Stimulated activated CD4-positive, alpha-beta T cell treated with anti-CD3 and anti-CD28 coated beads, Interleukin-2, amount 100 ng/mL, for 48 hours (primary cell): ENCODE measurements at places on chromosomes 1 and 21.

DNA sequence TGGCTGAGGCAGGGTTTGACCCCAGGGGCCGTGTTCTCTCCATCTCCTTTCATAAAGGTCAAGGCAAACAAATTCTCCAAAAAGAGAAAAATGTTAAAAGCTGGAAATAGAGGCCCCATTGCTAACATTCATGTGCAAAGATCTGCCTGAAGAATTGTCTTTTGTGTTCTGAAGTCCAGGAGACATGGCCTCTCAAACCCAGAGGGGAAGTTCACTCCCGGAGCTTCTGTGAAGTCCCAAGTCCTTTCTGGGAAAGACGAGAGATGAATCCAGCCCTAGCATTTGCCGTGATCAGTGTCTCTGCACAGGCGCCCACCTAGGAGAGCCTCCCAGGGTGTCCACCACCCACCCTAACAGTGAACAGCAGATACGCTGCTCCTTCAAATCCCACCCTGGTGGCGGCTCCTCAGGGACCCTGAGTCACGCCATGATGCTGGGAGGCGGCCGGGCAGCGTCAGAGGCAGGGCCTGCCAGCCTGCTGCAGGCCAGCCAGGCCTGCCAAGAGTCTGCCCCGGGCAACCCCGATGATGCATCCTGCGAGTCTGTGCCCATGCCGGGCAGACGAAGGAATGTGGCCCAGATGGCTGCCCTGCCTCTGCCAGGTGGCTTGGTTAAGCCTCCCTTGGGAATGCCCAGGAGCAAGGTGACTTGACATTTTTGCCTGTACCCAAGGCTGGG is 5.2 kb upstream of the C2CD2 start:
- no peak for DNase-seq

- DNase-seq = no peak
Measured at GRCh38 chr1:88985692-88986091, 6.7 kb downstream of the KYAT3 start.

DNA sequence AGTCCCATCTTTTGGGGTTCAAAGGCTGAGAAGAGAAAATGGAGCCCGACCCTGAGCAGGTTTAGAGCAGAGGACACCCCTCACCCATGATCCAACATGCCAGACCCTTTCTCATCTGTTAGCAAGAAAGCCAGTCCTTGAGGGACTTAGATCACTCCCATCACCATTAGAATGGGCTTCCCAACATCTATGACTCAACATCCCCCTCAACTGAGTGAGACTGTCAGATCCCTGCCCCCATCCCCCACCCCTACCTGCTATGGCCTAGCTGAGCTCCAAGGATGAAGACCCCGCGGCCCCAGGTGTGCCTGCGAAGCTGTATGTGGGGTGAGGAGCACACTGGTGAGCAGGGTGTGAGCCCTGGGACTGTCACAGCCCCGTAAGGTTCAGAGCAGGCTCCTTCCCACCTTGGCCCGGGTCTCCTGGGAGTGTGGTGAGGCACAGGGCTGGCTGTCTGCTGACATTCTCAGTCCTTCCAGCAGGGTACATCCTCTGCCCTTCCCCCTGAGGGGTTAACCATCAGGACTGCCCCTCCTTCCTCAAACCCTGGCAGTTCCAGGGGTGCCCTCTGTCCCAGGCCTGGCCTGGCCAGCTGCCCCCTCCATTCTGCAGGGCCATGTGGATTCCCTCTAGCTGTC is 21.4 kb upstream of the BLACAT1 start:
- no peak for DNase-seq

GRCh38 chr1:83718338-83718737 is 280.6 kb downstream of the TTLL7 start:
- DNase-seq = no peak

GRCh38 chr21:41713495-41714281 is 53.2 kb downstream of the RIPK4 start:
- no peak for DNase-seq

DNA sequence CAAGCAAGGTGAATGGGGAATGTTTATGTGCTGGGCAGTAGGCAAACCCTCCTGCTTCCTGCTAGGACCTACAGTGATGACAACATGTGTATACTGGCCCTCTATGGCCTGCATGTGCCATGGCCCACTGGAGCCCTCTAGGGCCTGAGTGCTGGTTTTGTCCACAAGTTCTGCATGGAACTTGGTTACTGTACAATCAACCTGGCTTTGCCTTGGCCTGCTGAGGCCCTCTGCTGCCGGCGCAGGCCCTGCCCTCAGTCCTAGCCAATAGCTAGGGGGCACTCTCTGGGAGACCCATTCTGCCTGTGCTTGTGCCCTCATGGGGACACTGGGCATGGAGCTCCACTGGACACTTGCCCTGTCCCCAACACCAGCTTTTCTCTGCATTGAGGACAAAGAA is 138.6 kb upstream of the NGF start:
- no peak for DNase-seq

DNA sequence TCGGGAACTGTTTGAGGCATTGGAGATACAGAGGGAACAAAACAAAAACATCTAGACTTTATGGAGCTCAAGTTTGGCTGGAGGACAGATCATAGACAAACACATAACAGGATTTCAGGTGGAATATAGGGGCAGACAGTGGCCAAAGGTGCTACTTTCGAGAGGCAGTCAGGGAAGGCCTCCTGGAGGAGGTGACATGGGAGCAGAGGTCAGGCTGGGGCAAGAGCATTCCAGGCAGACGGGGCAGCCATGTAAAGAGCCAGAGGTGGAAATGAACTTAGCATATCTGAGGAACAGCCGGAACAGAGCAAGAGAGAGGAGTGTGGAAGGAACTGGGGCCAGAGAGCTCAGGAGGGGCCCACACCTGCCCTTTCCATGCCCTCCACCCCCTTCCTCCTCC is 122.3 kb downstream of the DMRTB1 start:
- DNase-seq = no peak

GRCh38 chr1:231800108-231800507 is 173.5 kb downstream of the DISC1 start:
- DNase-seq = no peak

DNA sequence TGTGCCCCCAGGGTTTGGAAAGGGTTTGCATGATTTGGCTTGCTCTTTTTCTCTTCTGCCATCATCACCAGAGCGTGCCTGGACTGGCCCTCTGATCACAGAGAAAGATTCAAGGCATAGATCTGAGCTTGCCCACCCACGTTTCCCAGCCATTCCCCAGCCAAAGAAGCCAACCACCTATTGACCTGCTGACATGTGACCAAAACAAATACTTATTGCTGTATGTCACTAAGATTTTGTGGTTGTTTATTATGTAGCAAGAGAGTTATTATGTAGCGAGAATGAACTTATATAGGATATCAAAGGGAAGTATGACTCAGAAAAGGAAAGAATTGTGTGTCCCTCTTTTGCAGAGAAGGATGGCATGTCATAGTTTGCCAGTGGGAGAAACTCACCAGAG is 59.9 kb downstream of the UBE2U start:
- no peak for DNase-seq

DNA sequence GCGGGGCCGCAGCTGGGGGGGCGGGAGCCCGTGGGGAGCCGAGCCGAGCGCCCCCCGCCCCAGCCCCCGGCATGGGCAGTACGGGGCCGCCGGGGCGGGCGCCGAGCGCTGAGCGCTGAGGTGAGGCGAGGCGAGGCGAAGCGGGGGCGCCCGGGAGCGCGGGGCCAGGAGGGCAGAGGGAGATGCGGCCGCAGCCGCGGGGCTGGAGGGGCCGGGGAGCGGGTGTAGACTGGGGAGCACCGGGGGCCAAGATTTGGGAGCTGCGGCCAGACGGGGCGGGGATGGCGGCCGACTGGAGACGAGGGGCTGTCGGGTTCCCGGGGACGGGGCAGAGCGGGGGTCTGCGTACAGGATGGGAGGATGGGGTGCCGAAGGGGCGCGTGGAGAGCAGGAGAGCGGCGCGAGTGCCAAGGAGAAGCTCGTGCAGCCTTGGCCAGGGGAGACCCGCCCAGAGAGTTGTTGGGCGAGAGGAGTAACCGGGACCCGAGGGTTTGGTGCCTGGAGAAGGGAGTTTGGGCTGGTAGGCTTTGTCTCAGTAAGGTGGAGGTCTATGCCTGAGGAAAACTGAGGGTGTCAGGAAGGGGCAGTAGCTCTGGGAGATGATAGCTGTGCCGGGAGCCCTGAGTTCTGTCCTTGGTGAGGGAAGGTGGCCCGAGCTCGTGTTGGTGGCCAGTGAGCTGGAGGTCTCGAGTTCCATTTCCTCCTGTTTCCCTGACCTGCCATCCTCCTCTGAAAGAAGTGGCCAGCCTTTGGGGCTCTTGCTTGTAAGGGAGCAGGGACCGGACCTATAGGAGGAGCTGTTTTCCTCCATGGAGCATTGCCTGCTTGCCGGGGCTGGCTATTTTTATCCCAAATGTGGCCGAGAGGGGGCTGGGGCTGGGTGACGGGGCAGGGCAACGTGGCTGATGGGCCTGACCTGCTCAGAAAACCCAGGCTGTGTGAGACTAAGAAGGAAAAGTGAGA is 539 bp downstream of the ATP8B2 start:
- DNase-seq = no peak

GRCh38 chr1:160581961-160582360 is 2.7 kb upstream of the CD84 start:
- DNase-seq = no peak

GRCh38 chr1:208868554-208868953 is 624.4 kb upstream of the PLXNA2 start:
- DNase-seq = no peak

DNA sequence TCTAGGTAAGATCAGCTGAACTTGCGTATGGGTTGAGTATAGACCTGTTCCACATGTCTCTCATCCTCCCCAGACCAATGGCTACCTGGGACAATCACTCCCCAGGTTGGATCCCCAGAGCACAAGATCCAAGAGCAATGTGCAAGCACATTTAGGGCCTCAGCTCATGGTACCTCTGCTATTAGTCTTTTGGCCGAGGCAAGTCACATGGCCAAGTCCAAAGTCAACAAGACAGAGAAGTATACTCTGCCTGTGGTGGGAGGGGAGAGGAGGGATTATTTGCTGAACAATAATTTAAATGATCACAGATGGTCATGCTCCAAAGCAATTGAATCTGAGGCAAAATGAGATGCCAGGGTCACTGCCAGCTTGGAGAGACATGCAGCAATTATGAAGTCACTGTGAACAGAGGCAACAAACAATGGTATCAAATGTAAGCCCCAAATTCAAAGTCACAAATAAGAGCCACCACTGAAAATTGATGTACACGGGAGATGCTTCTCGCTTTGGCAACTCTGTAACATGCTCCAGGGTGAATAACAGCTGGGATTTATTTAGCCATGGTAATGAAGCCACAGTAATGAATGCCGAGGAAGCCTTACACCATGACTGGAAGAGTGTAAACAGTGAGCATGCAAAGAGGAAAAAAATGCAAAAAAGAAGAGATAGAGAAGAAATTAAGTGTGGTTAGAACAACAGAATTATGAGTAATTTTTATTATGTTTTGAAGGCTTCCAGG is 149.1 kb downstream of the ZNF281 start:
- DNase-seq = no peak

DNA sequence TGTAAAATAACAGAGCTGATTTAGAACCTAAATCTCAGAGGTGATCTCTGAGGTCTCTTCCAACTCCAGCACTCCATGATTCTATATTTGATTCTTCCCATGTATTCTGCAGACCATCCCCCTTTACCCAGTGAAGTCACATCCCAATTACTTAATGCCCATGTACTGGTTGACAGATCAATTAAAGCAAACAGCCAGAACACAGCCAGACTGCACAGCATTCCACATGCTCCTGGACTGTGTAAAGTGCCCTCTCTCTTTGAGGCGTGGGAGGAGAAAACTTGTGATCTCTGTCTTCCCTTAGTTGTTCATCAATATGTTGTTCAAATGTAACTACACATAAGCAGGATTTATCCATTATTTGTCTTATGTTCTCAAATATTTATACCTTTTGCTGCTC is 18.1 kb downstream of the NOS1AP start:
- DNase-seq = no peak
